Chondrocyte (in vitro differentiated cells): ENCODE measurements at places on chromosomes 3 and 15. TPM values are rescaled to one million over a fixed set of nuclear protein-coding genes. Genes with fewer than 3 reads are reported as not detected.

- no peak for DNase-seq
Measured at GRCh38 chr15:69021895-69022294, 7.4 kb downstream of the NOX5 start.

The EOMES gene
- total RNA-seq = not detected in 3 replicates

DNA sequence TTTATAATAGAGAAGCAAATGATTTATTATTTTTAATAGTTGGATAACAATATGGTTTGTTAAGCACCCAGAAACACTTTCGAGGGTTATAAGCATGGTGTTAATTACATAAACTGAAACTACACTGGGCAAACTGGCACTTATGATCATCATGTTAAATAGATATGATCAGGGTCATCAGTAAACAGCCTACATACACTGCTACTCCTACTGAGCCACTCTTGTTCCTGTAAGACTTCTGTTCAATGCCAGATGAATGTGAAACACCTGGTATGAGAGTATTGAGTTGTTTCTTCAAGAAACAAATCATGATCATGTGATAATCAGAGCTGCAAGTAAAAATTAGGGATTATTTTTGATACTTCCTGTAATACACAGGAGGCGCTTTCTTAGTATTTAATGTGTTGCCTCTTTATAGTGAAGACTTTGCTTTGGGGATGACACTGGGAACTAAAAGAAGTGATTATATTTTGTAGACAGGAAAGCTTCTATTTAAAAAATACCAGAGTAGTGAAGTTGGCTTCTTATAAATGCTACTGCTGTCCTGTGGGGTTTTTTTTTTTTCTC is 32.3 kb upstream of the UTS2B start:
- DNase-seq = no peak

DNA sequence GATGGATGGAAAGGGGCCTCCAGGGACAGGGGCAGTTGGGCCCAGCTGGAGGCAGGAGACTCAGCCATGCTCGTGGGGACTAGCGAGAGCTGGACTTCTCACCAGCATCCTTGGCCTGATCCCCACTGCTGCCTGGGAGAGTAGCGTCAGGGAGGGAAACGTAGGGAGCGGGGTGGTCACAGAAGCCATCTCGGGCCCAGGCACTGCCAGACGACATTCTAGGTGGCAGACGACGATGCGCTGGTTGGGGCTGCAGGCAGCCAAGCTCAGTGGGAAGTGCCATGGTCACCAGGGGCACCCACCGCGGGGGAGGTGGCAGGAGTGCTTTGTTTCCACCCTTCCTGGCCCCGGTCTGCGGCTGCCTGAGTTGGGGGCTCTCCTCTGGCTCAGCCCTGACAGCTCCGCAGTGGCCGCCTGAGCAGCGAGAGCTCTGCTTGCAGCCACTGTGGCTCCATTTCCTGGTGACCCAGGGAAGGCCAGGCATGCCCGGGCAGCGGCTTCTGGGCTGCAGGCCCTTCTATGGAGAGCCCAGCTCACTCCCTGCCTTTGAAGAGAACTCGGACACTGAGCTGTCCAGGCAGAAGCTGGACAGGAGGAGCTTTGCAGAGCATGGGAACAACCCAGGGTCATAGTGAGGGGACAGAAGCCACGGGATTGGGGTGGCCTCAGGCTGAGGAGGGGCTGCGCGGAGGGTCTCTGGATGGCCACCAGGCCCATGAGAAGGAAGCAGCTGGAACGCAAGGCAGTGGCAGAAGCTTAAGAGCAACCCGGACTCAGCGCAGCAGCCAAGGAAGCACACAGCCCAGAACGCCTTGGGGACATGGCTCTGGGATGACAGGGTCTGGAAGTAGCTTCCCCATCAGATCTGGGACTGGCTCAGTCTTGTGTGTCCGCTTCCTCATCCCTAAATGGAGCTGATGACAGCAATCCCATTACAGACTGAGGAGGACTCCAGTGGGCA is 30.8 kb downstream of the KLHL25 start:
- no peak for DNase-seq

GRCh38 chr3:148948913-148949657 is 42.3 kb upstream of the GYG1 start:
- no peak for DNase-seq

DNA sequence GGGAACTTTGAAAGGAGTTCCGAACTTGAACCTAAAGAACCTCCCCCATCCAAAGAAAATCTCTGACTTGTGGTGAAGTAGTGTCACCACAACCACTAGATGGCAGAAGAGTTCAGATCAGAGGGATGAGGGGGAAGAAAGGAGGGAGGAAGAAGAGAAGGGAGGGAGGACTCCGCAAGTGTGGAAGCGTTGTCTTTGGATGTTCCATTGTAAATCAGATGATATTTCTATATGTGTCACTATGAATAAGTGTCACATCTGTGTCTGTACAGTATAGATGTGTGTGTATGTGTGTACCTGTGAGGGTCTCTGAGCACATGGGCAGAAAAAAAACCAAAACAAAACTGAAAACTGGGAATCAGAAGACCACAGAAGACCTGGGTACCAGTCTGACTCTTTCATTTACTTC is 16.9 kb downstream of the SLC24A1 start:
- no peak for DNase-seq

- no peak for DNase-seq
Measured at GRCh38 chr15:74958908-74959585, 2.5 kb upstream of the RPP25 start.

DNA sequence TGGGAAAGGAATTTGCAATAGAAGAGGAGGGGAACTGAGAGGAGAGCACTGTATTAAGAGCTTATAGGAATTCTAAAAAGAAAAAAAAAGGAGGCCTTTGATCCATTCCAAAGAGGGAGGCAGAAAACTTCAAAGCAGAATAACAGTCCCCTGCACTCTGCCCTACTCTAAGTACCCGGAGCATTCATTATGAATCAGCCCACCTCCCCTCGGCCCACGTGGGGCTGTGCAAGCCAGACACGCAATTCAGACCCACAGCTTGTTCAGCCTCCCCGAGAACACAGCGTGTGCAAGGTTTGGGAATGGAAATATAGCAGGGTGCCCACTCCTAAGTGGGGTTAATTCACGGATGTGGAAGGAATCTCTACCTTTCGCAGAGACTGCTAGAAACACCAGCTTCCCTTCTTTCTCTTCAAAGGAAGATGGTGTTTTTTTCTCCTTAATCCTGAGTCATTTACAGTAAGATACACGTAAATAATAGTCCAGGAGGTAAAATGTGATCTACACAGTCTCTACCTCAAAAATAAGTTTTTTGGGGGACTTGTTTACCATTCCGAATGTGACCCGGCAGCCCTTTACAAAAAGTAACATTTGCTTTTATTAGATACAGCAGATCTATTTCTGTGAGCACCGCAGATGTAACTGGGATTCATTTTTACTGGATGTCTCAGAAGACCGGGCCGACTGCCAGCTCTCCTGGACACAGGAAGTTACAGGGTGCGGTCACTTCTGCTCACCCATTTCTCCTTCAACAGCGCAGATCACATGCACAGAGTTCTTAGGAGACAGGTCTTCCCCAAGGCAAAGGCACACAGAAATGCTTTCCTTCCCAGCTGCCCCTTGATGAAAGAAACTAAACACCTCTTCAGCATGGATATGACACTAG is 768.5 kb upstream of the CFAP20DC start:
- peak; percentile 95 for DNase-seq

GRCh38 chr3:24416224-24416623 is 78.4 kb downstream of the THRB start:
- DNase-seq = no peak

GRCh38 chr3:115930168-115930567 is 306.9 kb downstream of the GAP43 start:
- DNase-seq = no peak

- DNase-seq = no peak
Measured at GRCh38 chr3:14508966-14509795, 31.0 kb downstream of the GRIP2 start.

The TNFSF10 gene
- total RNA-seq = not detected in 3 replicates

DNA sequence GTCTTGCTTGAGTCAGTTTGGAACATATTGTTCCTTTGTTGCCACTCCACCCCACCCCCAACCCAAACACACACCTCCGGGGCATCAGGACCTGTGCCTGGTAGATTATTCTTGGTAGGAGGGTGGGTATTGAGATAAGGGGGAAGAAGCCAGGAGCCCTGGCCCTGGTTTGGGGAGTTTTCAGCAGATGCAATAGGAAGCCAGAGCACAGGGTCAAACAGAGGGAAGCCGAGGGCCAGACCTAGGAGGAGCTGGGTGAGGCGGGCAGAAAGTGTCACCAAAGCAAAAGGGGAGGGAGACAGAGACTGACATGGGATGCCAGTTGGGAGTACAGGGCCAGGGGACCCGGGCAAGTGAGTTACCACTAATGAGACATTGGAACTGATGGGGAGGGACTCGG is 163.1 kb downstream of the RPLP1 start:
- DNase-seq = no peak

GRCh38 chr15:58486564-58486963 is 54.8 kb downstream of the LIPC start:
- DNase-seq = no peak

GRCh38 chr3:146163584-146163983 is 2.6 kb upstream of the PLOD2 start:
- no peak for DNase-seq

DNA sequence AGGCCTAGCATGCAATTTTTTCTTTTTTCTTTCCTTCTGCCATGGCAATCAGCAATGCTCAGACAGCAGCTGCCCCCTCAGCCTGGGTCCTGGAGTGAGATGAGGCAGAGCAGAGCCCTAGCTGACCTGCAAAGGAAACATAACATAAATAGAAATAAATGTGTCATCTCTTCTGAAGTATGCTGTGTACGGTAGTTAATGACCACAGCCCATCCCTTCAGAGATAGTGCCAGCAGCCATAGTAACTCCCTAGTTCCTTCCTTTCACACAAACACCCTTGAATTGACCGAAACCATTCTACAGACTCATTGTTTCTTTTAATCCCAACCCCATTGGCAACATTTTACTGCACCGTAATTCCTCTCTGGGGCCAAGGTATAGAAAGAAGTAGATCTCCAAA is 8.4 kb upstream of the CD47 start:
- no peak for DNase-seq

DNA sequence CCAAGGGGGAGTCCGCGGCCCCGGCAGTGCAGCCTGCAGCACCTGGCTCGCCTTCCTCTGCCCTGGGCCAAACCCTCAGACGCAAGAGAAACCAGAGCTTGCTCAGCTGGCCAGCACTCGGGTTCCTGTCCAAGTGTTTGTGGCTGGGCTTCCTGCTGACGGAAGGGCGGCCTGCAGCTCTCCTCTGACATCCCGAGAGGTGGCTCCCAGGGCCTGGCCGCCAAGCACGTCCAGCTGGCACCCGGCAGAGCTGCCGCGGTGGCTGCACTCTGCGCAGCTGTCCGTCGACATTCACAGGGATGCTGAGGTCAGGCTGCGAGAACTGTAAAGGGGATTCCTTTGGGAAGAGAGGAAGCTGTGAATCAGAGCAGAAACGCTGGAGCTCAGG is 85.6 kb downstream of the CPN2 start:
- DNase-seq = no peak

The GUCA1C gene
- not detected in 3 replicates for total RNA-seq

- no peak for DNase-seq
Measured at GRCh38 chr15:22949074-22949547, 31.1 kb downstream of the CYFIP1 start.

- no peak for DNase-seq
Measured at GRCh38 chr3:171183042-171183441, 156.5 kb upstream of the SLC2A2 start.

- DNase-seq = no peak
Measured at GRCh38 chr15:89123181-89123525, 34.9 kb downstream of the ABHD2 start.

DNA sequence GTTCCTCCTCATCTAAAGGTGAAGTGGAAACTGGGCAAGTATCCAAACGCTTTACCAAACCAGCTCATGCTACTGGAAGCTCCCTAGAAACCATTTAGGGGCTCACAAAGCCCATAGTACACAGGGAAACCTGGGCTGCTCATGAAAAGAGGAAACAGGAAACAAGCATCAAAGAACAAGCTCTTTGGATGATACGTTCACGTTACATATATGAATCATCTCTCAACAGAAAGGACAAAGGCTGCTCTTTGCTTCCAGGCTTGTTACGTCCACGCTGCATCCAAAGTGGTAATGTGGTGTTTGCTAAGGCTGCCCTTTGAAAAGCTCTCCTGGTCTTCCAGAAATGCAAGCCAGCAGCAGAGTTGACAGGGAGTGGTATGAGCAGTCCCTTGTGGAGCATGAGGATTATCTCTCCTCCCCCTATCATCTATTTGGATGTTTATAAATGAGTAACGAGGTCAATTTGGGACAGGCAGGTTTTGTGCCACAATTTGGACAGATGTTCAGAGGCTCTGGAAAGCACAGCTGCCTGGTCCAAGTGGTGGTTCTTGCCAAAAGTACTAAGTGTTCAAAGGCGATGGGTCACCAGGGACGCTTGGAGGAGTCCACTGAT is 98.0 kb upstream of the RORA start:
- no peak for DNase-seq

DNA sequence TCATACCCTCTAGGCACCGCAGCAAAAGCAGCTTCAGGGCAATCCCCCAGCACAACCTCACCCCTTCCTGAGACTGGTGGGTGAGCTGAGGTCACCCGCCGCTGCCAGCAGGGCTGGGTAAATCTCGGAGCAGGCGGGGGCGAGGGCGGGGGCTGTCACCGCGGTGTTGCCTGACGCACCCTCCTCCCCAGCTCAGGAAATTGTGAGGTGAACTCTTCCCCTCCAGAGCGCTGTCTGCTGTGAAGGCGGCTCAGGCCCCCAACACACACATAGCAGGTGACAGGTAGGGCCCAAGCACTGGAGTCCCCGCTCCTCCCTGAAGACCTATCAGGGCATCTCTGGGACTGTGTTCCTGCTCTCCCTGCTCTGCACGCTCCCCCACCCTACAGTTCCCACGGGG is 30.2 kb upstream of the FURIN start:
- no peak for DNase-seq

GRCh38 chr3:31165399-31165860 is 271.0 kb upstream of the GADL1 start:
- DNase-seq = no peak

DNA sequence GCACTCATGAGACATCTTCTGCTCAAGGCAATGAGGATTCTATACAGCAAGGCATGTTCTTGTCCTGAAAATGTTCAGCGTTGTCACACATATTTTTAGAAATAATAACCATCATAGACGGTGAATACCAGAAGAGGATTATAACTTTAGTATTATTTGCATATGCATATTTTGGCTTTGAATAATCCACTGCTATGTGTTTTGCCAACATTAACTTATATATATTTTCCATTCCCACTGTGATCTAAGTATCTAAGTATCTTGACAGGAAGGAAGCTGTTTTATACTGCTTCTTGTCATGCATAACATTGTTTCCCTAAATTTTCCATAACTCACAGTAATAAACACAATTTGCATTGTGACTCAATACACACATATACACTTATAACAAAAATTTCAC is 509.5 kb downstream of the TBL1XR1 start:
- no peak for DNase-seq

GRCh38 chr15:101113114-101114005 is 138.5 kb downstream of the CHSY1 start:
- DNase-seq = no peak
